NCI-H524 (cell line): ENCODE measurements at places on chromosomes 3 and 15.

DNA sequence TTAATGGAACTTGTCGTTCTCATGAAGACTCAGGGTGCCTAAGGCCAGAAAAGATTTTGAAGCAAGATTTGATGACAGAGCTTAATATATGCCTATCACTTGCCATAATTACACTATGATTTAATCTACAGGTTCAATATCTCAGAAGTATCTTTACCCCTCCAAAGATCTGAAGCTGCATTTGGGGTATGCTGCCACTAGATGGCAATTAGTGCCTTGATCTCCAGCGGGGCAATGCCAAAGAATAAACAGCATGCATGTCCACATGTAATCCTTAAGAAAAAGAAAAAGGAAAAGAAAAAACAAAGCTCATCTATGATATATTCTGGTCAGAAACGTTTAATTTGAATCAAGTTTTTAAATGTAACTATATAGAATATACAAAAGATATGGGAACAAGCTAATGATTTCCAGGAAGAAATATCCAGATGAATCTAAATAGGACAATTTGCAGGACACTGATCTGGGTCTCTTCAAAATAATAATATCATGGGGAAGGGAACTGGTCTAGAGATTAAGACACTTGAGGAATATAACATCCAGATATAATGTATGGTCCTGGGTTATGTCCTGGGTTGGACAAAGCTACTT lies 55.0 kb upstream of the SOX14 start:
- DNase-seq = no peak

GRCh38 chr15:76147906-76148570 lies 88.3 kb downstream of the TMEM266 start:
- DNase-seq = peak; percentile 65

GRCh38 chr3:61522626-61523025 lies 38.7 kb upstream of the PTPRG start:
- no peak for DNase-seq

GRCh38 chr15:90075420-90076289 lies 26.6 kb downstream of the IDH2 start:
- DNase-seq = no peak

DNA sequence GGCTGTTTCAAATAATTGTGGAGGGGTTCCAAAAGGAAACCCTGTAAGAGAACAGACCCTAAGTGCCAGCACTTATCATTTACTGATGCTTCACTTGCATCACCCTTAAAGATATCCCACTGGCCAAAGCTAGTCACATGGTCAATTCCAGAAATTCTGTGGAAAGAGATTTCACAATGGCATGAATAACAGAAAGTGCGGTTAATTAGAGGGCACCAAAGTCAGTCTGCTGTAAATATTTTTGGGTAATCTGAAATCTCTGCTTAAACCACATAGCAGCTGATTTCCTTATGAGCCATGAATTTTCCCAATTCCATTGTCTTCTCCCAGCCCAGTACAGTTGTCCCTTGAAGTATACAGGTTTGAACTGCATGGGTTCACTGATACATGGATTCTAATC lies 346.1 kb downstream of the SI start:
- DNase-seq = no peak
